ENCODE measurements at places on chromosomes 16 and 17.

GRCh38 chr16:57178196-57178595 is 7.6 kb downstream of the PSME3IP1 start:
- DNase-seq = no peak

GRCh38 chr16:82888591-82889001 is 261.8 kb downstream of the CDH13 start:
- no peak for DNase-seq

- no peak for DNase-seq
Observed at GRCh38 chr17:2815781-2816185, 19.5 kb downstream of the RAP1GAP2 start.

GRCh38 chr16:56294579-56294978 is 103.3 kb downstream of the GNAO1 start:
- DNase-seq = no peak

DNA sequence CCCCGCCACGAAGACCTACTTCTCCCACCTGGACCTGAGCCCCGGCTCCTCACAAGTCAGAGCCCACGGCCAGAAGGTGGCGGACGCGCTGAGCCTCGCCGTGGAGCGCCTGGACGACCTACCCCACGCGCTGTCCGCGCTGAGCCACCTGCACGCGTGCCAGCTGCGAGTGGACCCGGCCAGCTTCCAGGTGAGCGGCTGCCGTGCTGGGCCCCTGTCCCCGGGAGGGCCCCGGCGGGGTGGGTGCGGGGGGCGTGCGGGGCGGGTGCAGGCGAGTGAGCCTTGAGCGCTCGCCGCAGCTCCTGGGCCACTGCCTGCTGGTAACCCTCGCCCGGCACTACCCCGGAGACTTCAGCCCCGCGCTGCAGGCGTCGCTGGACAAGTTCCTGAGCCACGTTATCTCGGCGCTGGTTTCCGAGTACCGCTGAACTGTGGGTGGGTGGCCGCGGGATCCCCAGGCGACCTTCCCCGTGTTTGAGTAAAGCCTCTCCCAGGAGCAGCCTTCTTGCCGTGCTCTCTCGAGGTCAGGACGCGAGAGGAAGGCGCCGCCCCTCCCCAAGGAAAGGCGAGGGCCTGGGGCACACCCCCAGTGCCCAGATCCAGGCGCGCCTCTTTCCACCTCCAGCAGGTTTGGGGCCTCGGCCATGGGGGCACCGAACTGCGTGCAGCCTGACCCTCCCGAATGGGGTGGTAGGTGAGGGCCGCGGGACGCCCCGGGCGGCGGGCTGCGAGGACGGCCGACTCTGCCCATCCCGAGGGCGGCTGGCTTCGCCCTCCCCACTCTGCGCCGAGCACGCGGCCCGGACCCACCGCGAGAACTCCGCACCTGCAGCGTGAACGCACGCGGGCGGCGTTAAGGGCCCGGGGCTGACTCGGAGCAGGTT is 664 bp downstream of the HBQ1 start:
- peak; percentile 89 for DNase-seq

GRCh38 chr17:27854163-27854562 is 39.0 kb downstream of the LYRM9 start:
- DNase-seq = no peak

DNA sequence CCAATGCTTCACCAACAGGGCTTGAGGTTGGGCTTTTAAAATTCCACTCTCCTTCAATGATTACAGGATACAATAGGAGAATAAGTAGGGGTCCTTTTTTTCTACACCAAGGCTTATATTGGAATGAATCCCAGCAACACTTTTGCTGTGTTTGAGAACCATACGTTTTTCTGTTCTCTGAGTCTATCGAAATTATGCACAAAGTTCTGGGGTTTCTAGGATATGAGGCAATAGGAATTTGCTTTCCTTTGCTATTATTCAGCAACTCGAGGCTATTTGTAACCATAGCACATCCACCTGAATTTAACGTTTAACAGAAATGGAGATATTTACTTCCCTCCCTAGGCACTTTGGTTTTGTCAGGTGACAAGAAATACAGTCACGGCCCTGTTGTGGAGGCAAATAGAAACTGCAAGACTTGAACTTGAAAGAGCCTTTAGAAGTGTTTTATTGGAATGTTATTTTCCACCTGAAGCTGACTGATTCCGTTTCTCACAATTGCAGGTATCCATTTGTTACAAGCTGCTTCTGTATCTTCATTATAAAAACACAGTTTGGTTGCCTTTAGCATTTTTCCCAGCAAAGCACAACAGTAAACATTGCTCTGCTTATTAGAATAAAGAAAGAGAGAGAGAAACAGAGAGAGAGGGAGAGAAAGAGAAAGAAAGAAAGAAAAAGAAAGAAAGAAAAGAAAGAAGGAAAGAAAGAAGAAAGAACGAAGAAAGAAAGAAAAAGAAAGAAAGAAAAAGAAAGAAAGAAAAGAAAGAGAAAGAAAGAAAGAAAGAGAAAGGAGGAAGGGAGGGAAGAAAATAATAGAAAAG is 109.6 kb downstream of the HS3ST3A1 start:
- DNase-seq = no peak

- DNase-seq = no peak
Observed at GRCh38 chr16:60310846-60311445, 1576.8 kb upstream of the GOT2 start.

GRCh38 chr16:7161891-7162290 is 170.8 kb upstream of the RBFOX1 start:
- no peak for DNase-seq

DNA sequence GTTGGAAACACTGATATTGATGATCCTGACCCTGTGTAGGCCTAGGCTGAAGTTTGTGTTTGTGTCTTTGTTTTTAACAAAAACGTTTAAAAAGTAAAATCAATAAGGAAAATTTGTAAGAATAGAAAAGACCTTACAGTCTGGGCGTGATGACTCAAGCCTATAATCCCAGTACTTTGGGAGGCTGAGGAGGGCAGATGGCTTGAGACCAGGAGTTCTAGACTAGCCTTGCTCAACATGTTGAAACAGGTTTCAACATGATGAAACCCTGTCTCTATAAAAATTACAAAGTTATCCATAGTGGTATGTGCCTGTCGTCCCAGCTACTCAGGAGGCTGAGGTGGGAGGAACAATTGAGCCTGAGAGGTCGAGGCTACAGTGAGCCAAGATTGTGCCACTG is 18.3 kb upstream of the TOM1L1 start:
- DNase-seq = no peak

DNA sequence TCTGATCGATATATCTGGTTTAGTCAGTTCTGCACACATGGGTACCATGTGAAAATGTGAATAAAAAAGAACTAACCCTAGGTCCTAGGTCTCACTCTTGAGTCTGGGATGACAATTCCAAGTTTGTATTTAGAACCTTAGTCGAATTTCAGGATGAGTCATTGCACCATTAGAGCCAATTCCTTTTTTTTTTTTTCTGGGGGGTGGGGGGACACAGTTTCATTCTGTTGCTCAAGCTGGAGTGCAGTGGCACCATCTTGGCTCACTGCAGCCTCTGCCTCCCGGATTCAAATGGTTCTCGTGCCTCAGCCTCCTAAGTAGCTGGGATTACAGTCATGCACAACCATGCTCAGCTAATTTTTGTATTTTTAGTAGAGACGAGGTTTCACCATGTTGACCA is 41.6 kb downstream of the SPAG9 start:
- no peak for DNase-seq

DNA sequence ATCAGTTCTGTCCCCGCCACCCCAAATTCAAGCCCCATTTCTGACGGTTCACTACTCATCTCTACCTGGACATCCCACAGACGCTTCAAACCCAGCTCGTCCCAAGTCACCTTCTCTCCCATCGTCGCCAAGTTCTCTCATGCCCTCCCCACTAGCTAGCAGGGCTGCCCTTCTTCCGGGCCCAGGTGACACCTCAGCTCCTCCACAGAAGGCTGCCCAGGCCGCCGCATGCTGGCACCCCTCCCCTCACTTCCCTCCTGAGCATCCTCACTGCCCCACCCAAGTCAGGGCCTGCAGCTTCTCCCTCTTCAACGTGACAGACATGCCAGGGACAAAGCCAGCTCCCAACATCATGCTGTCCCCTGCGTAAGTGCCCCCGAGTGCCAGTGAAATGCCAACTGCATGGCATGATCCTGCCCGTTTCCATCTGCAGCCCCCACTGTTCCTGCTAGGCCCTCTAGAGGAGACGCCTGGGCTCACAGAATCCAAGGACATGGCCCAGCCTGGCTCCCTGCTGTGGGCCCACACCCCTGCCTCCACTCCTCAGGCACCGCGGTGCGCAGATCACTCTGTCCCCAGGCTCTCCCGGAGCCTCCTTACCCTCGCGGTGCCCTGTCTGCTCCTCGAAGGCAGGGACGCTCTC is 5.9 kb downstream of the CYB561 start:
- DNase-seq = no peak

DNA sequence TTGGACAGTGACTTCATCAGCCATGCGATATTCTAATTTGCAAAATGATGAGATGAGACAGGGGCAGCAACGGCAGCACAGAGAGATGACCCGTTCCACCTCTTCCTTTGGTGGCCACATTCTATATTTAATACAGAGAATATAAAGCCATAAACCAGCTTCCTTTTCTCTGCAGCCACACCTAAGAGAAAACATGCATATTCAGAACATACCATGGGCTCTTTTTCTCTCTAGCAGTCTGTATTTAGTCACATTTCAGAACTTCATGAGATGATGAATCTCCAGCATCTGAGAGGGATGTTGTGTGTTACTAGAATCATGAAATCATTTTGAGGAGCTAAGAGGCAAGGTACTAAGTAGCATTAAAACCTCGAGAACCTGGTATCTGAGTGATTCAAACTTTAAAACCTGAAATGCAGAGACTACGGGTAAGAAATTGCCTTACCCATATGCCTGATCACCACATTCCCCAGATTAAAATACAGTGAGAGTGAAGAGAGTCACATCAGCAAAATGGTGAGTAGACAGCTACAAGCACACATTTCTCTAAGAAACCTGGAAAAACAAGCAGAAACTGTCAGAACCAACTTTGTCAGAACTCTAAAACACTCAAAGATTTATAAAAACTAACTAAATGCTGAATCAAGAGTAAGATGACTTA is 55.5 kb upstream of the CPHXL start:
- no peak for DNase-seq

Data from stimulated activated CD4-positive, alpha-beta T cell treated with anti-CD3 and anti-CD28 coated beads, Interleukin-15, amount 100 ng/mL, for 24 hours (primary cell).